ENCODE measurements at places on chromosomes 3 and 15.

GRCh38 chr3:24483873-24484272 lies 10.8 kb downstream of the THRB start:
- DNase-seq: no peak

- DNase-seq: peak; percentile 83
Observed at GRCh38 chr3:12198301-12198700, 39.6 kb upstream of the TIMP4 start.

- DNase-seq: peak; percentile 28
Observed at GRCh38 chr3:71185733-71186455, 397.6 kb downstream of the FOXP1 start.

GRCh38 chr3:177835917-177836316 lies 638.6 kb upstream of the TBL1XR1 start:
- DNase-seq: peak; percentile 84

DNA sequence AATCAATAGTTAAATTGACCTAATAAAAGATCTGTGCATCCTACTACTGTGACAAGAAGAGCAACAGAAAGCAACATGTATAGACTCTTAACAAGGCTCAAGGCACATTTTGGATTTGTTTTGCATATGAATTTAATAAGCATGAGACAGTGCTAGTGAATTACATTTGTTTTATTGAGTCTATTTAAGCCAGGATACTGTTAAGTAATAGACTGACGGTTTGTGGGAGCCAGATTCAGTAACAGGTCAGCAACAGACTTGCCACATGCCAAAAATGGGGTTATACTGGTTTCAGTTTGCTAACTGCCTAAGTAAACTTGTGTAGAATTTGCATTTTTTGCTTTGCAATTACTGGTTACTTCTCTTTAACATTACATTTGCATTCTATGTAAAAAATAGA lies 54.0 kb downstream of the MBNL1 start:
- DNase-seq: peak; percentile 46

- DNase-seq: peak; percentile 92
Observed at GRCh38 chr3:138043266-138044029, 33.5 kb downstream of the CLDN18 start.

DNA sequence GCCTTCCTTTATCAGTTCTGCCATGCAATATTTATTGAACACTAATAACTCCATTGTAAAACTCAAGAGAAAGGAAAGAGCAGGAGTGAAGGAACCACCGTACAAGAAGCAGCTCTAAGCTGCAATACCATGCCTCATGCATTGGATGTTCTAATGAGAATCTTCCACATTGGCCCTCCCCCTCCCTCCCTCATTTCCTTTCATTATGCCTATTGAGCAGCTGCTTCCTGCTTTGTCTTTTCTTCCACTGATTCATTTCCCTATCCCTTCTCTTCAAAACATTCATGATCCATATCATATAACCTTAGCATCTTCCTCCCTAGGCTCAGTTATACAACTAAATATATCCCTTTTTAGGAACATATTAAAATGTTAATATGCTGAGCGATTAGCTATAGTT lies 698.7 kb upstream of the GOLIM4 start:
- no peak for DNase-seq

Measured in GM23248 (cell line).